CD4-positive, alpha-beta T cell treated with Interleukin-15 for 1 hour (primary cell): ENCODE measurements at places on chromosomes 3 and 15.
A peak's percentile ranks its signal among the peaks of the same experiment; 100 is the strongest.

- no peak for DNase-seq
Observed at GRCh38 chr15:80502782-80503181, 98.6 kb downstream of the ARNT2 start.

DNA sequence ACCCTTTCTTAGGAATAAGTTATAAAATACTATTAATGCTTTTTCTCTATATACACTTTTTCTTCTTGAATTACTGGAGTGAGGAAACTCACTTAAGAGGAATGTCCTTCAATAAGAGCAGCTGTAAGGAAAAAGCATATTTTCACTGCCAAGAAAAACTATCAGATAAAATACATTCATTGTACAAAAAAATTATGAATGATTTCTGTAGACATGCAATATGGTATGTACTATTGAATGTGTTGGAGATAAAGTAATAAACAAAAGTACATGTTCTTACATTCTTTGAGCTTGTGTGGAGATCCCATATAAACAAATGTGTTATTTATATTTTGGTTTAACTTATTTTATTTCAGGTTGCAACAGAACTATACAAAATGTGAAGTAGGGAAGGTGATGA lies 241.0 kb upstream of the ZNF717 start:
- no peak for DNase-seq

DNA sequence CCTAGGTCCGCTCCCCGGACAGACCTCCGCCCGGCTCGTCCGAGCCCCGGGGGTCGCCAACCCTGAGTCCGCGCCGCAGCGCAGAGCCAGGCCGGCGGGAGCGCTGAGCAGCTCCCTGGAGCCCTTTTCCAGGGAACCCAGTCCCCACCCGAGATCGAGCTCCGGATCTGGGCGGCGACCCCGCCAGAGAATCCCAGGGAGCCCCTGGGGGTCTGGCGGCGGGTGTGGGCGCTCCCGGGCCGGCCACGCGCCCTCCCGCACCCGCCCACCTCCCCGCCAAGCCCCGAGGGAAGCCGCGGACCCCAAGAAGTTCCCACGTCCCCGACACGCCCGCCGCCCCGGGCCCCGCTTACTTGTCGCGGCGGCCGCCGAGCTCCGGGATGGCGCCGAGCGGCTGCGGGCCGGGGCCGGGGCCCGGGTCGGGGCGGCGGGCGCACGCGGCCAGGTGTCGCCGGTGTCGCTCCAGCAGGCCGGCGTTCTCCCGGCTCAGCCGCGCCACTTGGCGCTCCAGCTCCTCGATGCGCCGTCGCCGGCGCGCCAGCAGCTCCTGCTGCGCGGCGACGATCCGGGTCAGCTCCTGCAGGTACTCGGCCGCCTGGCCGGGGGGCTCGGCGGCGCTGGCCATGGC lies 137.7 kb downstream of the NUP210 start:
- no peak for DNase-seq

DNA sequence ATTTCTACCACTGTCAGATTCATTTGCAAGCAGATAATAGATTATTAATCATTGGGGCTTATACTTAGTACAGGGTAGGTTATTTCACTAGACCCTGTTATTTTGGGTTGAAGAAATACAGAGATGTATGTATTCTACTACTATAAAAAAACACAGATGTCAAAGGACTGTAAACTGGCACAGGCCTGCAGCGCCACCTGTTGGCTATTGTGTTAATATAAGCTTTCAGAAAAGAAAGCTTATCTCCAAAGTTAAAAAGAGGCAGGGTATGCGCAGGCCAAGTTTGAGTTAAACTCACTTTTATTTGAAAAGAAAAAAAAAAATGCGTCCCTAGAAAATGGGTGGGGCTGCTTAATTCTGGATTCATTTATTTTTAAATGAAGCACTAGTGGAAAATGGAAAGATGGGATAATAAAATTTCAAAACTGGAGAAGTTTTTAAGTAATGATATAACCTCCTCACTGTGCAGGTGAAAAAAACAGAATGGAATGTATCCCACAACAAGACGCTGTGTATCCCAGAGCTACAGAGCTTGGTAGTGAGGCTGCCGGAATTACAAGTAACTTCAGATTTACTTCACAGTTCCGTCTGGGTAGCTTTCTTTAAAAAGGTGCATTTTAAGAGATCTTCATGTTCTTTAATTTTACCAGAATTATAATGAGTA lies 407.2 kb upstream of the TGFBR2 start:
- peak; percentile 29 for DNase-seq

DNA sequence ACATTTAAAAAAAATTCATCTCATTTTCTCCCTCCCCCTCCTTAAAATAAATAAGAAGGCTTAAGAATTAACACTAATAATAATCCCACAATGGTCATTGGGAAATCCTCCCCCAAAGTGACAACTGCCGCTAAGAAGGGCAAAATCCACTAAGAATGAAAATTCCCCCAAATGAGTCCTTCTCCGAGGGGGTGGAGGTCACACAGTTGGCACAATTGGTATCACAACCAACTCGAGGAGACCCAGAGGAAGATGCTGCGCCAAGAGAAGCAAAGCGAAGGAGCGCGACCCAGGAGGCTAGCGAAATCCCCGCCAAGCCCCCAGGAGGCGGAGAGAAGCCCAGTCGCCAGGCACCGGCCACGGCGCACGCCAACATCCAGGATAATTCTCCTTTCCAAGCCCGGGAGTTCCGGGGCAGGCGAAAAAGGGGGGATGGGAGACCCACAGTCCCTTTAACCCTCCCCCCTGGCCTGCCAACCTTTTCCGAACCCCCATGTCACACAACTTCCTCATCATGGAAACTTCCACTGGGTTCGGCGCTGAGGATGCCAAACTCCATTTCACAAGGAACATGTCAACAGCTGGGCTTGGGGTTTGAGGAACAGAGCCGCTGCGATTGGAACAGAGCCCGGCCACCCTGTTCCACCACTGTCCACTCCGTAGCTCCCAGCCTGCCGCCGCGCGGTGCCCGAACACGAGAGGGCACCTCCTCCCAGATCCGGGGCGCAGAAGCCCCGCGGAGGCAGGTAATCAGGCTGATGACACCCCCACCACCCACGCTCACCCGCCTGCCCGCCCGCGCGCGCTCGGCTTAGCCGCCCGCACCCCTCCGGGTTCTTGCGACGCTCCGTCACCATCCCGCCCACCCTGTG lies 668 bp downstream of the THRB start:
- DNase-seq, result peak; percentile 17

GRCh38 chr15:56496635-56497034 lies 31.7 kb upstream of the MNS1 start:
- DNase-seq, result no peak
